ENCODE measurements at places on chromosomes 2 and 18.

DNA sequence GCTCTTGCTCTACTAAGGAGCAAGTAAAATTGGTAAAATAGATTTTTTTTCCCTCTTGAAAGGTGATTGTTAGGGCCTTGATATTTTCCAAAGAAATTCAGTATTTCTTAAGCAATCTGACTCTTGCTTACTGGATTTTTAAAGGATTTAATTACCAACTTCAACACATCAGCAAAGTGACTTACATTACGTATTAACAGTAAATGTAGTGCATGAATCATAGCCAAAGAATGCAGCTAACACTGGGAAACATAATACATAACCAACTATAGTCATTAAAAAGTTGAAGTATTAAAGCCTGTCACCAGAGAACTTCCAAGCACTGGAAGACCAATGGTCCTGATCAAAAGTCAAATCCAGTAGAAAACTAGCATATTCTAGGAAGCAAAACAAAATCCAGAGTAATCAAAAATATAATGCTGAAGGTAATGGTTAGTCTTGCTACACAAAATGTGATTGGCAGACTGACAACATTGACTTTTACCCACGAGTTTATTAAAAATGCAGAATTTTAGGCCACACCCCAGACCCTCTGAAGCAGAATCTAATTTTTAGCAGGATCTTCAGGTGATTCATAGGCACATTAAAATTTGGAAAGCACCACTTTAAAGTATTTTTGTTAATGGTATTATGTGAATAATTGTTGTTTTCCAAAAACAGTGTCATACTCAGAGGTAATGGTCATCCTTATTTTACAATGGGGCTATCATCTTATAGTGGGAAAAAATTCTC, 31.8 kb upstream of the CAVIN2 start:
- no peak for DNase-seq

DNA sequence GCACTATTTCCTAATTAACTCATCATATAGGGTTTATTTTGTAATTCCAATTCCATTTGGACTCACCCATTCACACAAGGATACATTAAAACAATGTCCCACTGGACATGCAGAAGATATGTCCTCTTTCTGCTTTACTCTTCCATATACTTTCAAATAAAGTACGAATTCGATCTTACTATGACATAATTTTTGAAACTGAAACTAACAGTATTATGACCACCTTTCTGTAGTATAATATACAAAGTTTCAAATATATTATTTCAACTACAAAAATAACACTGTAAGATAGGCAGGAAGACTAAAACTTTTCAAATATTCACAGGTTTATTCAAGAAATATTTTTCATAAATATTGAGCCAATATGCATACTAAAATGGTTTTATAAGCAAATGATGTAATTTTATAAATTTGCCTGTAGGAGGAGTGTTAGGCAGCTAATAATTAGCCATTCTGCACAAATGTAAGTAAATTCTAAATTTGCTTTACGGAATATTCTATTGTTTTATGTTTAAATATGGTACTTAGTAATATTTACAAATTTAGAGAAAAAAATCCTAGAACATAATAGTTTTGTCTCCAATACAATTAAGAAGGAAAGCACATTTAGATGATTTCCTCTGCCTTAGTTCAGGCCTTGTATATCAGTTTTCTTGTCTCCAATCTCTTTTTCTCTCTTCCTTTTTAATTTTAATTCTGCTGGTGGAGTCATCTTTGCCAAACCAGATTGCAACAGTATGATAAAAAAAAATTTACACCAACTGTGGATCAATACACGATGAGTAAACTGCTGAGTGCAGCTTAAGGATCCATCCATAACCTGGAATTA, 85.9 kb downstream of the CERKL start:
- no peak for DNase-seq

DNA sequence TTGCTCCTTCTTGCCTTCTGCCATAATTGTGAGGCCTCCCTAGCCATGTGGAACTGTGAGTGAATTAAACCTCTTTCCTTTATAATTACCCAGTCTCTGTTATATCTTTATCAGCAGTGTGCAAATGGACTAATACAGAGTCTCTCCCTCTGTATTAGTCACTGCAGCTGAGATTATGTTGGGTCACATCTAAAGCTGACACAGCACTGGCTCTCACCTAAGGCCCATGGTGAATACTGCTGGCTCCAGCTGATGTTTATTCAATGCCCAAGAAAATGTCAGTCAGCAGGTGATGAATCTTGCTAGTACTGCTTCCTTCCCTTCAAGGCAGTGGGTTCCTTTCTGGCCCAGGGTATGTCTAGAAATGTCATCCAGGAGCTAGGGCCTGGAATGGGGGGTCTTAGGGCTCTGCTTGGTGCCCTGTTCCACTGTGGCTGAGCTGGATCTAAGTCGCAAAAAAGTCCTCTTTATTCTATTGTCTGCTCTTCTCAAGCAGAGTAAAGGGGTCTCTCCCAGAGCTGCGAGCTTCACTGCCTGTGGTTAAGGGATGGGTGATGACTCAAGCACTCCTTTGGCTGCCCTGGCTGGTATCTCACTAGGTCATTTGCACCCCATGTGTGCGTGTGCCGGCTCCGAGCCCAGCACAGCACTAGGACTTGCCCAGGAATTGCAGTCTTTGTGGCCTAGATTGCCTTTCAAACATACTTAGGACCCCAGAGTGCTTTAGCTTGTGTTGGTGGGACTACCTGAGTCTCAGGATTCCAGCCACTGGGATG, 29.9 kb downstream of the PPP1R1C start:
- DNase-seq, result no peak

- DNase-seq, result no peak
Measured at GRCh38 chr2:218881744-218882460, 1.2 kb downstream of the WNT10A start.

DNA sequence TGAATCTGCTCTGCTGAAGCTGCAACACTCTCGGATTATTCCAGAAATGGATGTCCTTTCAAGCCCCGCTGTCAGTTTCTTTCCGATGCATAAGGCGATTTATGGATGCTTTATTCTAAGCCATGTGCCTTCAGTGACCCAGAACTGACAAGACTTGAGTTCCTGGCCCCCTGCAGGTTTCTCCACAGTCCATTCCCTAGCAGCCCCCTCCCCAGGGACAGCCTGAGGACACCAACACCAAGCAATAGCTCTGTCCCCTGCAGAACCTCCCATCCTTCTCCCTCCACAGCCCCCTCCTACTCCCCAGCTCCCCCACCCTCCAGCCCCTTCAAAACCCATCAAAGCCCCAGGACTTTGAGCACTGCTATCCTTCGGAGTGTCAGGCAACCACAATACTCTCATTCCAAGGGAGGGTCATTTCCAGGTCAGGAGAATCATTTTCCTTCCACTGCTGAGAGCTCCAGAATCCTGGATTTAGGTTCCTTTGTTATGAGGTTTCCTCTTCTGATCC, 24.6 kb upstream of the SPP2 start:
- no peak for DNase-seq

DNA sequence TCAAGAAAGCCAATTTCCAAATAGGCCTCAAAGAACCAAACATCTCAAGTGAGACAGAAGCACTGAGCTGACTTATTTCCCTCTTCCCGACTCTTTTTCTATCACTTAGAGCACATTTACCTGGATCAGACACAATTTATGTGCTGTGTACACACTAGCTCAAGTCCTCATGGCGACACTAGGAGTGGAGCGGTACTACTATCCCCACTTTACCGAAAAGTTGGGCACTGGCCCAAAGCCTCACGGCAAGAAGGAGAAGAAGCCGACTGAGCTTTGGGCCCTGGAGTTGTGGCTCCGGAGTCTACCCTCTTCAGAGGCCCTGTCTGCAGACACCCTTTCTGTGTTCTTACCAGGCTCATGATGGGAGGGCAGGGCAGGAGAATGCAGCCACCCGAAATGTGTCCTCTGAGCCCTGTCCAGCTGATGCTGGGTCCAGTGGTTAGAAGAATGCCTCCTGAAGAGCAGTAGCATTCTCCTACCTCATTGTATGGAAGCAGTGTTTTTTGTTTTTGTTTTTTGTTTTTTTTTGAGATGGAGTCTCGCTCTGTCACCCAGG, 91.7 kb upstream of the CNGA3 start:
- DNase-seq, result no peak

GRCh38 chr2:6933911-6934310, 16.7 kb downstream of the RNF144A start:
- no peak for DNase-seq

GRCh38 chr18:44186001-44186400, 494.7 kb upstream of the SETBP1 start:
- no peak for DNase-seq

DNA sequence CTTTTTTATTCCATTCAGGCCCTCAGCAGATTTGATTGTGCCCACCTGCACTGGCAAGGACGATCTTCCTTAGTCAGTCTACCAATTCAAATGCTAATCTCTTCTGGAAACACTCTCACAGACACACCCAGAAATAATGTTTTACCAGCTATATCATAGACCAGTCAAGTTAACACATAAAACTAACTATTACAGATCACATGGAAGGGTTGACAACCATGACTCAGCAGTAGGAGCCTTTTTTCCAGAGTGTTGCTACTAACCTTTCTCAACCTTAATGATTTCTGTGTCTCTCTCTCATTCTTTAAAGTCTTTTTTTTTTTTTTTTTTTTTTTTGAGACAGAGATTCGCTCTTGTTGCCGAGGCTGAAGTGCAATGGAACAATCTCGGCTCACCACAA, 143.5 kb upstream of the MSH6 start:
- no peak for DNase-seq

GRCh38 chr2:171227066-171227782, 66.5 kb upstream of the TLK1 start:
- DNase-seq, result no peak

GRCh38 chr2:241968417-241968816, 98.9 kb downstream of the RTP5 start:
- no peak for DNase-seq

DNA sequence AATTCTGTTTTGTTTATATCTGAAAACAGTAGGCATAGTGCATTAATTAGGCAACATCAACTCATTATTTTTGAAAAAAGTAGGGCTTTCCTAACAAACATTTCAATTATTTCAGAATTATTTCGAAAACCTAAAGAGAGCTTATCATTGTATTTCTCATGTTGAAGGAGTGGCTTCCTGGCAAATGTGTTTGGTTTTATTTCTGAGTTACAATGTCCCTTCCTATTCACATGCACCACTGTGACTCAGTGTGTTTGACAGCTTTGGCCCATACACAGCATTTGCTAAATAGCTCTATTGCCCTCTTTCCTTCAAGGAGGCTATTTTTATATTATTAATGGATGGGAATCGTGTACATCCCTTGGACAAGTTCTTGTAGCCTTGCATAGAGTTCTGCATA, 205.9 kb downstream of the PTGR3 start:
- no peak for DNase-seq

DNA sequence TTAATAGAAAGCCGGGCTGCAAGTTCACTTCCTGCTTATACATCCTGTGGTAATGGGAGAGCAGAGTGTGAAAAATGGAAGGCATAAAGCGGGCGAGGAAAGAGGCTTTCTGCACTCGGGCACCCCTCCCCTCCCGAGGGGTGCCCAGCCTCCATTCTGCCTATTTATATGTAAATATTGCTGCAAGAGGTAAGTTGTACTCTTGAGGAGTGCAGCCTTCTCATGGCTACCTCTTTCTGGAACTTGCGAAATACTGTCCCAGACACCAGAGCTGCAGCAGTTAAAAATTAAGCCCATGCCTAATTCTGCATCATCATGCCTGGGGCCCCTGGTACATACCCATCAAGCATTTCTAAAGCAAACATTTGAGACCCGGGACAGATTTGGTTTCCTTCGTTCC, 156.0 kb downstream of the GBX2 start:
- DNase-seq, result no peak

DNA sequence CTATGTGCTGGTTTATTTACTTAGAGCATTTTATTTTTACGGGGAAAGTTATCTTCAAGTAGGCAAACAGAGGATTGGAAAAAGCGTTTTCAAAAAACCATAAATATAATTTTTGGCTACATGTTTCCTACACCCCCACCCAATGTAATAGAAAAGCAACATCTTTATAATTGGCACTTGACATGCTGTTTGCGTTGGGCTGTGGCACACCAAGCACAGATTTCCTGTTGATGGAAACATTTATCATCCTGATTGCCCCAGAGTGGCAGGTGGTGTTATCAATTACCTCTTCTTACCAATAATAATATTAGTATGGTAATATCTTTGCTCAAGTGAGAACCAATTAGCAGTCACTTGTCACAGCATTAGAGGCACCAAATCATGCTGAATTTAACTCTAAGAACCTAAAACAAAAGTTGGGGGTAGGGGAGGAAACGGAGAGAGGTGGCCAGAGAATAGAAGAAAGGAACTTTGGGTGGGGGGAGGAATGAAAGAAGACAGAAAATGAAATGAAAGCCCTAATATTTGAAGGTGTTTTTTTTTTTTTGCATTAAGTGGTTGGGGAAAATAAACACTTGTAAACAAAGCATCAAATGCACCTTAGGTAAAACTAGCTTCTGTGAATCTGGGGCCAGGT, 3.8 kb upstream of the SALL3 start:
- no peak for DNase-seq

- no peak for DNase-seq
Measured at GRCh38 chr2:111930875-111931274, 32.5 kb downstream of the MERTK start.

GRCh38 chr2:241817126-241817820, 8.3 kb downstream of the NEU4 start:
- no peak for DNase-seq

DNA sequence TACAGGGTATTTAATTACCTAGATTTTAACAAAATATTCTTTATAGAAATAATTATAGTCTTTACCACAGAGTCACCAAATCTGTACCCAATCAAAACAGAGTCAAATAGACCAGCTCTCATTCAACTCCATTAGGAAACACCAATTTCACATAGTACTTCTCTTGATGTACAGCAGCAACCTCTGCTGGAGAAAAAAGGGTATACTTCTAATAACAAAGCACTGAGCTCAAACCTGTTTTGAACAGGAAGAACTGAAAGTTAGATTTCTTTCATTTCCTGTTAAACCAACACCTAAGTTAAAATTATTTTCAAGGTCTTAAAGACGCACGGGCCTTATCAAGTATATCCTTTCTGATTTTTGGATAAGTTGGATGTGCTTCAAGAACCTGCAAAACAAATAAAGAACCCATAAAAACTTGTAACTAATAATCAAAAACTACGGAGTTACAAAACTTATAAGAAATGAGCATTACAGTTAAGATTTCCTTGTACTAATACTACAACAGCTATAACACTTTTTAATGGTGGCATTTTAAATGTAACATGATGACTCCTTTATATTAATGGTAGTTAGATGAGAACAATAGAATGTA, 79.0 kb downstream of the TTC21B start:
- DNase-seq, result peak; percentile 32

- no peak for DNase-seq
Measured at GRCh38 chr2:47022186-47022765, 106.7 kb upstream of the MCFD2 start.

DNA sequence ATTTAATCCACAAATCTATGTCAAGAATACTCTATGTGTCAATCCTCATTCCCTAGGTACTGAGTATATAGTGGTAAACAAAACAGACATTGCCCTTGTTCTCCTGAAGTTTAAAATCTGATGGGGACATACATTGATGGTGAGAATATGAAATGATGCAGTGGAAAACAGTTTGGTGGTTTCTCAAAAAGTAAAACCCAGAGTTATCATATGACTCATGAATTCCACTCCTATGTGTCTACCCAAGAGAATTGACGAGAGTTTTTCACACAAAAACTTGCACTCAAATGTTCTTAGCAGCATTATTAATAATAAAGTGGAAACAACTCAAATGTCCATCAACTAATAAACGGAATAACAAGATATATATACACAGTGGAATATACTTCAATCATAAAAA, 586.7 kb downstream of the CCDC85A start:
- DNase-seq, result no peak

Data from neuronal stem cell (in vitro differentiated cells).